ENCODE measurements at places on chromosomes 13 and 19.
A peak's percentile ranks its signal among the peaks of the same experiment; 100 is the strongest.

GRCh38 chr13:90838317-90838960 lies 509.0 kb upstream of the MIR17HG start:
- no peak for DNase-seq

GRCh38 chr13:29954082-29955028 lies 103.9 kb upstream of the UBL3 start:
- no peak for DNase-seq

- DNase-seq, result no peak
Measured at GRCh38 chr19:30883071-30883470, 466.2 kb downstream of the TSHZ3 start.

GRCh38 chr13:46983881-46984280 lies 87.0 kb upstream of the HTR2A start:
- DNase-seq, result no peak

DNA sequence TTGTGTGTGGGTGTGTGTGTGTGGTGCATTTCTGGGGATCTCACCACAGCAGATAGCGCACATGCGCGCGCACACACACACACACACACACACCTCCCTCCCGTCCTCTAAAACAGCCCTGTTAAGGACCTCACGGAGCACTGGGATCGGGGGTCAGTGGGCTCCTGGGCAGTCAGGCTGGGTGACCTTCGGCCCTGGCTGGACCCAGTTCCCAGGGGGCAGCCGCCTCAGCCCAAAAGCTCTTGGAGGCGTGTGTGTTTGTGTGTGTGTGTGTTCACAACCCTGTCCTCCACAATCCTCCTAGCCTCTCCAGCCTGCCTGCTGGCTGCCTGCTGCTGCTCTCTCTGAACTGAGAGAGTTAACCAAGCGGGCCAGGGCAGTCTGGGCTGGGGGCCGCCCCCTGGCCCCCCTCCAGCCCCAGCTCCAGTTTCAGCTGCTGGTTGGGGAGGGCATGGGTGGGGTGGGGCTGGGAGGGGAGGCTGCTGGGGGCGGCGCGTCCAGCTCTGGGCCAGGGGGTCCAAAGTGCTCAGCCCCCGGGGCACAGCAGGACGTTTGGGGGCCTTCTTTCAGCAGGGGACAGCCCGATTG lies at the start of gene FXYD1:
Gene FXYD1 (plus strand): TSS at position 520 of the 588 bp plus-strand sequence. CDS start 1,256 bp downstream, outside the sequence.
- DNase-seq, result no peak

DNA sequence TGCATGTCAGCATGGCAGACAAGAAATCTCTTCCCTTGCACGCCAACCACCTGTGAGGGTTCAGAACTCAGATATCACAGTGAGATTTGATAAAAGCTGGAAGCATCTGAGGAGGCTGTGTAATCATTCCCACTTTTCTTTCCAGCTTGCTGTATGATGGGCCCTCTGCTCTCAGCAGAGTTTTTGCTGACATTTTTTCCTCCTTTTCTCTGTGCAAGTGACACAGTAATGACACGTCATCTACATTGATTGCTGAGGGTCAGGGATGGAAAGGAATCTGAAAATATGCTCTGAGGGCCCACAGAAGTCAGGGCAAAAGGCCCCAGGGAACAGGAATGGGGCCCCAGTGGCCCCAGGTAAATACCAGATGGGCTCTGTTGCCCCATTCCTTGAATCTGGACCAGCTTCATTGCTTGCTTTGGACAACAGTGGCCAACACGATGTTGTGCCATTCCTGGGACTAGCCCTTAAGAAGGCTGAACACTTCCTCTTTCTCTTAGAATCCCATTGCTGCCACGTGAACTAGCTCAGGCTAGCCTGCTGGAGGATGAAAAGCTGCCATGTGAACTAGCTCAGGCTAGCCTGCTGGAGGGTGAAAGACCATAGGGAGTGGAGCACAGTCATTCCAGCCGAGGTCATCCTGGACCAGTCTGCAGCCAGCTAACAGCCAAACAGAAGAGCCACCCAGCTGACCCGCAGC lies 68.2 kb downstream of the CACNA1A start:
- DNase-seq, result no peak

- peak; percentile 23 for DNase-seq
Measured at GRCh38 chr19:56309511-56310185, 5.0 kb downstream of the ZSCAN5A start.

DNA sequence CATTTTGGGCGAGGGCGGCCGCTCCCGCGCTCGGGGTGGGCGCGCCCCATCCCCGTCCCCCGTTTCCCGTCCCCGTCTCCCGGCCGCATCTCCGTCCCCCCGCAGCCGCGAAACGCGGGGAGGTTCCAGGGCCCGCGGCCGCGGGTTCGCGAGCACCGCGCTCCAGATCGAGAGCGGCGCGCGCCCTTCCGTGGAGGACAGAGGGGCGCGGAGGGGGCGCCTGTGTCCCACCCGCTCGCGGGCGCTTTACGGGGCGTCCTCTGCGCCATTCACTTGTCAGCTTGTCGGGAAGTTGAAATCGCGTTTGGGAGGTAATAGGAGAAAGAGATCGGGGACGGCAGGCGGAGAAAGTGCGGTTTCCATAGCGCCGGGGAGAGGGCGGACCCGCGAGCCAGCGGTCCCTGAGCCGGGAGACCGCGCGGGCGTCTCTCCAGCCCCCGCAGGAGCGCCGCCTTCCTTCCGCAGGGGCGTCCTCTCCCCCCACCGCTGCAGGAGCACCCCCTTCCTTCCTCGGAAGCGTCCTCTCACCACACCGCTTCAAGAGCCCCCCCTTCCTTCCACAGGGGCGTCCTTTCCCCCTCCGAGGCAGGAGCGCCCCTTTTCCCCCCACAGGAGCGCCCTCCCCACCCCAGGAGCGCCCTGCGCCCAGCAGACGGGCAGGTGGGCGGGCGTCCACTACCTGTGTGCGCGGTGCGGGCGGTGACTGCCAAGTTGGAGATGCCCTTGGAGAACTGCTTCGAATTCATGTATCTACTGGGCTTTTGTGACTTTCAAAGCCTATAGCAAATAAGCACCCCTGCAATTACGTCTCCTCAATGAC lies 962 bp upstream of the IRS2 start:
- DNase-seq, result no peak

GRCh38 chr19:1474011-1474764 lies 4.8 kb downstream of the C19orf25 start:
- no peak for DNase-seq

GRCh38 chr13:41017159-41017558 lies 2.0 kb downstream of the ELF1 start:
- DNase-seq, result no peak

- DNase-seq, result peak; percentile 38
Measured at GRCh38 chr19:46784262-46785053, 3.9 kb downstream of the SLC1A5 start.

DNA sequence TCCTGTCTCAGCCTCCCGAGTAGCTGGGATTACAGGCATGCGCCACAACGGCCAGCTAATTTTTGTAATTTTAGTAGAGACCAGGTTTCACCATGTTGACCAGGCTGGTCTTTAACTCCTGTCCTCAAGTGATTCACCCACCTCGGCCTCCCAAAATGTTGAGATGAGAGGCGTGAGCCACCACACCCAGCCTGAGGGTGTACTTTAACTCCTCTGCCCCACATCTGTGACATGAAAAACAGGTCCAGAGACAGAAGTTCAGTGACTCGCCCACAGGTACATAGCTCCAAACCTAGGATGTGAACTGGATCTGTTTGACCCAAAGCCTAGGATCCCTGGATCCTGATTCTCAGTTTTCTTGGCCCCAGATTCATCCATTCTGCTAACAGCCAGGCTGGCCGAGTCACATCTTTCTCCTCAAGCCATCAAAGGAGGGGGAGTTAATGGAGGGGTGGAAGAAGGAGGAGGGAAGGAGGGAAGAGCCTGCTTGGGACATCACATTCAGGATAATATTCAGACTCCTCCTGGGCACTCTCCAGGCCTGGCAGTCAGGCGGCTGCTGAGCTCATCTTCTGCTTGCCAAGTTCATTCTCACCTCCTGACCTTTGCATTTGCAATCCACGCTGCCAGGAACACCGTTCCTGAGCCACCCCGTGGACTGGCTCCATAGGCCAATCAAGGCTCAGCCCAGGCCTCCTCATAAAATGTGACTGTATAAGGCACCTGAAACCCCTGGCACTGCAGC lies 3.1 kb downstream of the SPC24 start:
- DNase-seq, result no peak

DNA sequence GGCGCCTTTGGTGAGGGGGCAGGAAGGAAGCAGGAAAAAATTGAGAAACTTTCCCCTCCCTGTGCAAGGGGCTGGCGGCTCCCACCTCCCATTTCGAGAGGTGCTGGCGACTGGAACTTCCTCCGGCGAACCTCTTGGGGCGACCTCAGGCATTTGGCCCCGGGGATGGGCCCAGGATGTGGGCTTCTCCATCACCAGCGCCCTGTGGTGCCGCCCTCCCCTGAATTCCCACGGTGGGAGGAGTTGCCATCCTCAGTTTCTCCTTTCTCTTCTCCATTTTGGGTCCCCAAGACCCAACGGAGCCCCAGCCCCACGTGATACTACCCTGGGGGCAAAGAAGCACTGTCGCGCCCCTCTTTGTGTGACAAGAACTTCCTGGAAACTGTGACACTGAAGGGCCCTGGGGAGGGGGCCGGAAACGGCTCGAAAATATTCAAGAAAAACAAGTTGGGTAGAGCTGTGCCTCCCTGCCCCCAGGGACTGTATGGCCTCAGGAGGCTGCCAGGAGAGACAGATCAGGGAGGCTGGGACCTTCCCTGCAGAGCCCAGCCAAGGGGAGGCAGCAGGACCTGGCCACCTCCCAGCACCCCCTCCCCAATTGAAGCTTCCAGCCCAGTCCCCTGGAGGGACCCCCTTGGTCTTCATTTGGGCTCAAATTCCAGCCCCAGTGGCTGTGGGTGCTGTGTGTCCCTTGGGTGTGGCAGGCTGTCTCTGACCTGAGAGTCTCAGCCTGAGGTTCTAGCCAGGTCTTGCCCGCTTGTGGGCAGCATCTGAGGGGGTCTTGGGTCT lies 16.2 kb upstream of the AP1M2 start:
- DNase-seq, result peak; percentile 68

GRCh38 chr13:102018716-102019115 lies 383.1 kb downstream of the FGF14 start:
- DNase-seq, result no peak

DNA sequence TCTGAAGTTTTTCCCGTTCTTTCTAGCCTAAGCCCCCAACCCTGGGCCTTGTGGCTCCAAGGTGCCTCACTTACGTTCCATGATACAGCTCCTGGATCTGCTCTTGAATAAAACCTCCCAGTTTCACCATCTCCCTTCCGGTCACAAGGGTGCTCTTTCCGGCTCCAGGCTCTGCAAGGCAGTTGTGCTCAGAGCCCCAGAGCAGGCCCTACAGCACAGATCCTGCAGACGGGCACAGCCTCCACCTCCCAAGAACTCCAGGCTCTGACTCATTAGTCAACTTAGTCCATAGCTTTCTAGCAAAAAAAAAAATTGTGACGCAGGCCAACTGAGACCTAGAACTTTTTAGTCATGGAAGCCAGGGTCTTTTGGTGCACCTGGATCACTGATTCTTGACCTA lies 33.9 kb upstream of the SLC7A10 start:
- DNase-seq, result no peak

DNA sequence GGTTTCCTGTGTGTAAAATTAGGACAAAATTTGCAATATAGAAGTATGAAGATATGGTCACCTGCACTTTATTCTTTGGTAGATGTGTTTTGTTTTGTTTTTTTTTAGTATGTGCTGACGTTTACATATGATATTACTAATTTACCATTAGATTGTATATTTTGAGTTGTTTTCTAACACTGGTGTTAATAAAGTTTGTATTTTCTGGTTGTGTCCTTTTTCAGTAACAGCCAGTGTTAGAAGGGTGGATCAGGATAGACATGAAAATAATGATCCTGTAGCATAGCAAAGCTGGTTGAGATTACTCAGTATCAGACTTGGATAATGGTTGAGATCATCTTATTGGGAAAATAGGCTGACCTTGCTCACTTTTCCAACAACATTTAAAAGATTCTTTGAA lies 6.2 kb downstream of the NAA16 start:
- no peak for DNase-seq

GRCh38 chr19:10379880-10380312 lies 476 bp downstream of the TYK2 start:
- DNase-seq, result no peak

DNA sequence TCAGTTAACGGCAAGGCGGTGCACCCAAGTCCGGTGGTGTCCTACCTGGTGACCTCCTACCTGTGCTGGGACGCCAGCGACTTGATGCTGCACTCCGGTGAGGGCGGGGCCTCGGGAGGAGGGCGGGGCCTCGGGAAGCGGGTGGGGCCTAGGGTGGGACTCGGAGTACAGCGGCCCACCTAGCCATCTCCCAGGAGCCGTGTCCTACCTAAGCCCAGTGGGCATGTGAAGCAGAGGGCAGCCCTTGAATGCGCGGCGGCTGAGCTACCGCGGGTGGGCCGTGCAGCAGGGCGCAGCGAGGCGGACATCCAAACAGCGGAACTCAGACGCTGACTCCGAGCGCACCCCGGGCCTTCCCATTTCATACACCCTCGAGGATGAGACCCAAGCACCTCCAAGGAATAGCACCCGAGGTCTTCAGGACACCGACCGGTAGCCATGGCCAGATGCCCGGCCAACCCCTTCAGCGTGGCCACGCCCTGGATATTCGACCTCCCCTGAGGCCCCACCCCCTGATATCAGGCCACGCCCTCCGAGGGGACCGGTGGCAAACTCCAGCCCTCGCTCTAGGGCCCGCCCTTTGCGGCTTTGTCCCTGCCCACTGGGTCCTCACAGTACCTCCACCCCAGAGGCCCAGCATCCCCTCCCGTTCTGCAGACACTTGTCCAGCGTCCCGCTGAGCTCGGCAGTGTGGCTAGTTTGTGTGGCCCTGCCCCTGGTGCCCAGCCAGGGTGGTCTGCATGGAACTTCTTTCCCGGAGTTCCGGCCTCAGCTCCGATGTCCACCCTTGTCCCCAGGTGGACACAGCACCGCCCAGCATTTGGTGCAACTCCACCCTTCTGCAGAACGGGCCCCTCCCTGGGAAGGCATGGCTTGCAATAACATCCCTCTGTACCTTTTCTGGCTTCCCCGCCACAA lies 5.4 kb downstream of the KLK1 start:
- DNase-seq, result no peak

- no peak for DNase-seq
Measured at GRCh38 chr19:40600570-40601133, 517 bp upstream of the LTBP4 start.

DNA sequence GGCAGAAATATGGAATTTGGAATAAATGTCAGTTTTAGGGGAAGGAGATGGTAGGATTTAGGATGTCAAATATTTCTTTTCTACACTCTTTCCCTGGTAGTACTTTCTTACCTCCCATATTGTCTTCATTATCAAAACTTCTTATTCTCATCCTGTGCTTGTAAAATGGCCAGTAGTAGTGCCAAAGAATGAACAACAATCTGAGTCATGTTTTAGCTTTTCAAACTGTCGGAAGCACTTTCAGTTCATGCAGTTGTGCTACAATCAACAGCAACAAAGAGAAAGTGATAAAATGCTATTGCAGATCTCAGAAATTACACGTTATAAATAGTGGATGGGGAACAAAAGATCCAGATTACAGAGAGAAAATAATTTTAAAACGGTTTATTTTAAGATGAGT lies 193.7 kb upstream of the RXFP2 start:
- DNase-seq, result no peak

DNA sequence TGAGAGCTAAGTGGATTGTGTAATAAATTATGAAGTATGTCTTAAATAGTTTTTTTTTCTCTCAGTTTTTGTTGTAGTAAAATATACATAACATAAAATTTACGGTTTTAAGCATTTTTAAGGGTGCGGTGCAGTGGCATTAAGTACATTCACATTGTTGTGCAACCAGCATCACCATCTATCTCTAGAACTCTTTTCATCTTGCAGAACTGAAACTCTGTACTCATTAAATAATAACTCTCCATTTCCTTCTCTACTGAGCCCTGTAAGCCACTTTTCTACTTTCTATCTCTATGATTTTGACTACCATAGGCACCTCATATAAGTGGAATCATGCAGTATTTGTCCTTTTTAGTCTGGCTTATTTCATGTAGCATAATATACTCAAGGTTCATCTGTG lies 87.1 kb downstream of the GJA3 start:
- DNase-seq, result no peak

GRCh38 chr19:34314437-34315313 lies 50.3 kb upstream of the GPI start:
- no peak for DNase-seq
